Nucleus accumbens (tissue), 56 donors: ENCODE measurements at places on chromosomes 12 and 14.

GRCh38 chr14:104974665-104975390 lies 3.3 kb downstream of the AHNAK2 start:
- DNase-seq, result no peak

GRCh38 chr14:58749066-58749669 lies 111.4 kb downstream of the DACT1 start:
- DNase-seq, result no peak

- no peak for DNase-seq
These were observed 18.6 kb upstream of the GARIN2 start for GRCh38 chr14:67170660-67171059.

GRCh38 chr12:51351913-51352532 lies 5.5 kb upstream of the CELA1 start:
- peak; percentile 12 for DNase-seq

DNA sequence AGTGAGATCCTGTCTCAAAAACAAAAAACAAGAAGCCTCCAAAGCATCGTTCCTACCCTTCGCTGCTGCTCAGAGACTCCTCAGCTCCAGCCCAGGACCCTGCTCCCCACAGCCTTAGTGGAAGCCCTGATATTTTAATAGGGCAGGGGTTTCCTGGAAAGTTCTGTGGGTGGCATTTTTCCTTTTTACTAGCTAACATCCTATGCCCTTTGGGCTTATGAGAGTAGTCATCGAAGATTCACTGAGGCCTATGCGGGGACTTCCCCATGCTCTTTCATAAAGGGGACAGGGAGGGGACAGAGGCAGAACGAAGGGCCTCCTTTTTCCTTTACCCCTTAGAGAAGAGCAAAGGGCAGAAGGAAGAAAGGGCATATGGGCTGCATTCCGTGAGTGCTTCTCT lies 8.3 kb downstream of the LAG3 start:
- DNase-seq, result no peak

DNA sequence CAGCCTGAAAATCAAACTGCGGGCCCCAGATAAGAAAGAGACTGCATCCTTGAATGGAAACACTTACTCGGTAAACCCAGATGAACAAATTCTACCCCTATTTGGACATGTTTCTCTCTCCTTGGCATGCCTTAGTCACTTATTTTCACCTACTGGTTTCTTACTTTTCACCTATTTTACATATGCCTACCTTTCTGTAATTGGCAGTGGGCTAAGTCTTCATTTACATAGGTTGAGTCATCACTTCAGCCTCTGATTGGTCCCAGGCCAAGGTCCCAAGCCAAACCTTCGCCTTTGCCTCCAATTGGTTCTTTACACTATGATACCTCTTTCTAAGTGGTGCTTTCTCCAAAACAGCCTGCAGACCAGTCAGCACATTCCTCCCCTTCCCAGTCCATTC lies 111.3 kb downstream of the DYRK2 start:
- no peak for DNase-seq

- no peak for DNase-seq
These were observed 404.8 kb downstream of the ATP23 start for GRCh38 chr12:58346032-58346632.

DNA sequence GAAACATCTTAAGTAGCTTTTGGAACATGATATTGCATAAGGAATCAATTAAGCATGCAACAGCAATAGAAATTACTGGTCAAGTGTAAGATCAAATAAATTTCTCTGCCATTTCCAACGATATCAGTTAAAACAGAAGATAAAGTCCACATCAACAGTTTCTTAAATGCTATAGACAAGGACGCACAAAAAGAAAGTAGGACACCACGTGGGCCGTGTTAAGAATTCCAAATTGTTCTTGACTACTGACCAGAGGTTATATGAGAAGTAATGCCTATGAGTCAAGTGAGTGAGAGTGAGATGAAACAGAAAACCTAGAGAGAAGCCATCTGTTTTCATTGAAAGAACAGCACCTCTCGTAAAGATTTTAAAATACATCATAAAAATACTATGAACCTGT lies 318.2 kb downstream of the TMEM117 start:
- DNase-seq, result no peak

- DNase-seq, result no peak
These were observed 87.7 kb downstream of the C12orf75 start for GRCh38 chr12:105418229-105418628.

- no peak for DNase-seq
These were observed 30.0 kb downstream of the SLC38A2 start for GRCh38 chr12:46342562-46343033.

- DNase-seq, result no peak
These were observed 47.4 kb downstream of the RTN1 start for GRCh38 chr14:59823179-59823578.

DNA sequence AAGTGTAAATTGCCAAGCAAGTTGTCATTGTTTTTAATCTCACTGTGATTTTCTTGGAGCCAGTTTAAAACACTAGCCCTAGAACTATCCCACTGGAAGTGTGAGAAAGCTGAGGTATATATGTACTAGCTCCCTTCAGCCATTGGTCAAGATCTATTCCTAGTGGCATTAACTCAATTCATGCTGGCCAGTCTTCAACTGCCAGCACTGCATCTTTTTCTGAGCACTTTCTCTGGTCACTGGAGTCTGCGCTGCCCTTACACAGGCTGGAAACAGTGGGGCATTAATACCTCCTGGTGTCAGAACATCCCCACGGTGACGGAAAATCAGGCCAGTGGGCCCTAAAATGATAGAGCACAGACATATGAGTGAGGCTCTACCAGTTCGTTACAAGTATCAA lies 4.0 kb upstream of the NOVA1 start:
- DNase-seq, result no peak

DNA sequence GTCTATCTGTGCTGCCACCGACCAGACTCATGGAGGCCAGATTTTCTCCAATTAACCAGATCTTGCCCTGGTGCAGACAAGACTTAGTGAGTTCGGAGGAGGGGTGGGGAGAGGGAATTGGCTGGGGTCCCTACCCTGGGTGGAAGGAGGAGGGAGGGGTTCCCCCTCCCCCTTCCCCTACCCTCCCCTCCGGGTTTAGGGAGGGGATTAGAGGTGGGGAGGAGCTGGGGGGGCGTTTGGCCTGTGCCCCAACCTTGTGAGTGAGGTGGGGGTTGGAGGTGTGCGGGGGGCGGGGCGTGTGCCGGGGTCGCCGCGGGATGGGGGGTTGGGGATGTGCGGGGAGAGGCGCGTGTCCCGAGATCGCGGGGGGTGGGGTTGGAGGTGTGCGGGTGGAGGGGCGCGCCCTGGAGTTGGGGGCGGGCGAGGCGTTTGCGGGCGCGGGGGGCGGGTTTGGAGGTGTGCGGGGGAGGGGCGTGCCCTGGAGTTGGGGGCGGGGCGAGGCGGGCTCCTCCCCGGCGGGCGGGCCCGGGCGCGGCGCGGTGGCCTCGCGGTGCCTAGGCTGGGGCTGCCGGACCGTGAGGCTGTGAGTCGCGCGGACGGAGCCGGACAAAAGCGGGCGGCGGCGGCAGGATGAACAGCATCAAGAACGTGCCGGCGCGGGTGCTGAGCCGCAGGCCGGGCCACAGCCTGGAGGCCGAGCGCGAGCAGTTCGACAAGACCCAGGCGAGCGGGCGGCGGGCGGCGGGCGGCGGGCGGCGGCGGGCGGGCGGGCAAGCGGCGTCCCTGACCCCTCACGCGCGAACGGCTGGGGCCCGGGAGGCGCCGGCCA lies at the start of gene HIP1R:
Gene HIP1R, plus strand, starts transcription at position 537 of the 829 bp plus-strand sequence. Its CDS starts 94 bp downstream, at position 631.
- DNase-seq, result no peak

GRCh38 chr12:106126441-106127337 lies 12.1 kb downstream of the NUAK1 start:
- DNase-seq, result no peak

GRCh38 chr12:100908501-100908900 lies 113.9 kb downstream of the ANO4 start:
- DNase-seq, result no peak

DNA sequence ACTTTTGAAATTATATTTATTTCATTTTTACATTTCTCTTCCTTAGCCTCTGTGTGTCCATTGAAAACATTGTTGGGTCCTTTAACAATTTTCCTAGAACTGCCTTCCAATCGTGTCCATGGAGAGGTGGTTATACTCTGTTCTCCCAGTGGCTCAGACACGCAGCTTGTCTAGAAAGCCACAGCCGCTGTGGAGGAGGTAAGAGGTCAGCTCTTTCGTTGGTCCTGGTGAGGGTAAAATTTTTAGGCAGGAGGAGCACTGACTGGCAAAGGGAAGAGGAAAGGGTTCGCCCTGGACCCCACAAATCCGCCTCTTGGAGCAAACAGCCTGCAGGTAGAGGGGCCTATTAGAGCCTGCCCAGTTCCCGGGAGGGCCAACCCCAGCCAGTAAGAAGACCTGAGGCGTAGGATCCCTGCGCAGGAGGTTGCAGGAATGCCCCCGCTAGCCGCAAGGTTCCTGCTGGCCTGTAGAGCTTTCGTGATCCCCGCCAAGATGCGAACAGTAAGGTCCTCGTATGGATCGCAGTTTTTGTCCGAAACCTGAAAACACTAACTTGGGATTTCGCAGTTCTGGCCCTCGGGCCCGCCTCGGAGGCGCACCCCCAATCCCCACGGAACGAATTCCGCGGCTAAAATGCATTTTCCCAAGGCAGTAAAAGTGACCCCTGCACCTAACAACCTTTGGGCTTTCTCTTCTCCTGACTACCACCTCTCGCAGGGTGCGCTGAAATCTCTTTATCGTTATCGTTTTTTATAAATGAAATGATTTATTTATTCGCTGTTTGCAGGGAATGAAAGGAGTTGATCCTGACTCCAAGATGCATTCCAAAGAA lies 7.5 kb upstream of the PAX9 start:
- no peak for DNase-seq

DNA sequence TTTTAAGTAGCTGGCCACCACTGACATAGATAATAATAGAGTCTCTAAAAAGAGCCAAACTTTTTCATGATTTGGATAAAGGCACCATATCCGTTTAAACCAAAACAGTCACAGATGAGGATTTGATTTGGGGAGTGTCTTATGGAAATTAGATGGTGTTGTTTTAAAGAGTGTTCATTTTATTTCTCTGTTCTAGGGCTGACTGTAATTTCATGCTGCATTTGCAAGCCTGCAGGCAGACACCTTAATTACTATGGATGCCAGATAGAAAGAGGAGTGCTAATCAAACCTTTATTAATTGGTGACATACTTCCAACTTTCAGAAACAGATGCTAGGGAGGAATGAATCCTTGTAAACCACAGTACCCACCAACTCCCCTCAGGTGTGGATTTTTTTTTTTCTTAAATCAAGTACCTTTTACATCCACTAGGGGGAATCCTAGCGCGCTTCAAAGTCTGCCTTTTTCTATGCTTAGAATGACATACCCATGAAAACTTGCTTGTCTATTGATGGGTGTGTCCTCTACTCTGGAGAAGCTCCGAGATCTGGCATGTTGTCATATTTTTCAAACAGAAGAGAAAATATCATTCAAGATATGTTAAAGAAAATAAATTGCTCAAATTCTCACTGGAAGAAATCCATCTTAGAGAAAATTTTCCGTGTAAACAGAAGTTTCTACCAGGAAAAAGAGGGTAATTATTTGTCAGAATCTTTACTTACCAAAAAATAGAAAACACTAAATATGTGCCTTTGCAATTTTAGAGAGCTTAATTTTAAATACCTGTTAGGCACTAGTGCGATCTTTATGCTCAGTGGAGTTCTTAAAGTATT lies 14.2 kb upstream of the PLXNC1 start:
- DNase-seq, result no peak

GRCh38 chr12:93226361-93226760 lies 151.4 kb upstream of the NUDT4 start:
- DNase-seq, result no peak

DNA sequence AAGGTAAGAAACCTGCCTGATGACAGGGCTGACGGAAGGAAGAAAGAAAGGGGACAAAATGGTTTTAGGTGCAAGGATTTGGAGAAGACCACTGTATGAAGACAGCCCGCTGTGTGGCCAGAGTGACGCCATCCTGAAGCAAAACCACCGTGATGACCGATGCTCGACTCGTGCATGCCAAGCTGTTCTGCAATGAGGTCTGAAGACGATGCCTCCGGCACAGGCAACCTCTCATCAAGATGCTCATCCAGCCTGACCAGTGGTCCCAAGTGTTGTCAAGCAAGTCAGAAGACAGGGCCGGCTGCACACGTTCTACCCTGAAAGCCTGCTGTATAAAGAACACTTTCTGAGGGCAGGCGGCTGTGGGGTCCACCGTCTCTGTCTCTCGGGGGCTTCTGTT lies 34.8 kb downstream of the STX2 start:
- DNase-seq, result no peak

- DNase-seq, result no peak
These were observed 1193.7 kb downstream of the GALC start for GRCh38 chr14:86799244-86799647.

GRCh38 chr12:77130193-77130592 lies 64.8 kb upstream of the E2F7 start:
- no peak for DNase-seq

- no peak for DNase-seq
These were observed 34.1 kb upstream of the ITPR2 start for GRCh38 chr12:26867080-26867479.

- DNase-seq, result no peak
These were observed 83.7 kb downstream of the TMEM30B start for GRCh38 chr14:61197416-61197815.

DNA sequence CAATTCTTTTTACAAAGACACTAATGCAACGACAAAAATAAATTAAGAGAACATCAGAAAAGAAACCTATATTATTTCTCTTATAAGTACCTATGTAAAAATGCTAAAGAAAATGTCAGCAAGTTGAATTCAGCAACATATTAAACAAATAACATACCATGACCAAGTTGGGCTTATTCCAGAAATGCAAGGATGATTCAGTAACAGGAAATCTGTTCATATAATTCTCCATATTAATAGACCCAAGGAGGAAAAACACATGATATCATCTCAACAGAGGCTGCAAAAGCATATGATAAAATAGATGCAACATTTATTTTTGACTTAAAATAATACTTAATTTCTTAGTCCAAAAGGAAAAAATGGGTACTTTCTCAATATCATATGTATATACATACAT lies 25.1 kb upstream of the GPHB5 start:
- DNase-seq, result no peak

DNA sequence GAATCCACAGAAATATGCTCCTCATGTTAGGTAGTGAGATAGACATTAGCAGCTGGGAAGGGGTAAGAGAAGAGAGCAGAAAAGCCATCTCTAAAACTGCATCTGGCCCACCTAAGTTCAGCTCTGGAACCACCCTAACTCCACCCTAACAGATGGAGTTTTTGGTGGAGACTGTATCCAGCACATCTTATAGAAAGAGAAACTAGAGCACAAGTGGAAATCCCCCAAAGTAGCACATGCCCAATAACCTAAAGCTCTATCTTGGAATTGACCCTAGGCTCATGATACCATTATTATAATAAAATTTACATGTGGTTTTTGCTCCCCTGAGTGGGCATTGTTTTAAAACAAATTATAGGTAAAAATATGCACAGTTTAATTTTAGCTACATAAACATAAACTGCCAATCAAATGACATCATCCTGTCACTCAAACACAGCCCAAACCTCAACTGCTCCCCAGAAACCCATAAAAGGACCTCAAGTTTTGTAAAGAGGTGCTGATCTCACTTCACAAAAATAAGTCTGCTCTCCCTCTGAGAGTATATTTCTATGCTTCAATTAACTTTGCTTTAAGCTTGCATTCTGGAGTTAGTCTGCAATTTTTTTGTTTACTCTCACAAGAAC lies 206.4 kb downstream of the PIK3C2G start:
- no peak for DNase-seq
